Adrenal gland (tissue), 19 donors: ENCODE measurements at places on chromosomes 4 and X.

DNA sequence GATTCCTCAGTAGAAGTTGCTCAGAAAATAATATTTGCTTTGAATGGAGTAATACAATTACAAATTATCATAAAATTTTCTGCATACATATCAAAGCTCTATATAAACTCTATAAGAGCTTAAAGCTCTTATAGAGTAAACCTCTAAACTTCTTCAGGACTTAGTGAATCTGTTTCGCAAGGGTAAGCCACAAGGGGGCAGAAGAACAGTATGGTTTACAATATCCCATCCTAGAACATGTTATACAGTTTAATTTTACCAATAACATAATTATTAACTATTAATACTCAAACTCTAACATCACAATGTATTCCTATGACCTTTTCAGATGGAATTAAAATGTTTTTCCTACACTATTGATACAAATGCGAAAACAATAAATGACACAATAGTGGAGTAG lies 33.8 kb upstream of the SPANXN1 start:
- peak; percentile 19 for DNase-seq

DNA sequence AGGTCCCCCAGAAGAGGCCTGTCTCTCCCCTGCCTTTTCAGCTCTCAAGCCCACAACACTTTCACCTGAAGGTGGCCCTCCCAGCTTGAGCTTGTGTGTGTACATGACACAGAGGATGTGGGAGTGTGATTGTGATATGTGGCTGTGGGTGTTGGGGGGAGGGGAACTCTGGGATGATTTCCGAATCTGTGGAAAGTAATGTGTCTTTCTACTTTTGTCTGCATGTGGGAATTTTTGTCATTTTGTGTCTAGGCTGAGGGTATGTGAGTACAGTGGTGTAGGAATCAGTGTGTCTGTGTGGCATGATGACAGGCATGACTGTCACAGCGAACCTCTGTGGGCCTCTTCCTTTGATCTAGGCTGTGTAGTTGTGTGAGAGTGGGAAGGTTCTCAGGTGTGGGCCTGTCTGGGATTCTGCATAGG lies 6.4 kb downstream of the SYP start:
- no peak for DNase-seq

DNA sequence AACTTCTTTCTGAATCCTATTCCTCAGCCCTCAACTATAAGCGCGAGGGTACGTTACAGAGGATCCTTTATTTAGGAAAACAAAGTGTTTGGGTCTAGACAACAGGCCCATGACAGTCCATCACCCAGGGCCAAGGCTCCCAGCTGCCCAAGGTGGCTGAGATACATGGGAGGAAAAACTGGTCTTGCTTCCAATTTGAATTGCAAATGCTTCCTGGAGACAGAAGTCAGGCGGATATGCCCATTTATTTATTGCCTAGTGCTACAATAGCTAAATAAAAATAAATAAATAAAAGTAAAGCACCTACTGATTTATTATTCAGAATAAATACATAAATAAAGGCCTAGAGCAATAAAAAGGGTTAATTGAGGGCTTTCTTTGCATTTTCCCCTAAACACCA lies 248.7 kb downstream of the DHX15 start:
- DNase-seq: no peak

DNA sequence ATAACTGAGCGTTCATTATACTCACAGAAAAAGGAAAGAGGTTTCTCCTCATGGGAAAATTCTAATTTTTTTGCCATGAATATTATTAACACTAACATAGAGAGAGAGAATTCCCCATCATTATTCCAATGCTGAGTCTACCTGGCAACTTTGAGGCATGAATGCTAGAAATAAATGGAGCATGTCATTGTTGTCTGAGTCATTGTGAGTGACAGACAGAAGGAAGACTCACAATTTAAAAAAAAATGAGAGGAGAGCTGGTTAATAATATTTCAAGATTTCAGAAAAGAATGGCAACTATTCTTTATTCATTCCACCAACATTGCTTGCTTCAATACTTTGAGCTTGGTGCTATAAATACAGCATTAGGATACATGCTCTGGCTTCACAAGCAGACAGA lies 170.4 kb upstream of the HS3ST1 start:
- DNase-seq: no peak

DNA sequence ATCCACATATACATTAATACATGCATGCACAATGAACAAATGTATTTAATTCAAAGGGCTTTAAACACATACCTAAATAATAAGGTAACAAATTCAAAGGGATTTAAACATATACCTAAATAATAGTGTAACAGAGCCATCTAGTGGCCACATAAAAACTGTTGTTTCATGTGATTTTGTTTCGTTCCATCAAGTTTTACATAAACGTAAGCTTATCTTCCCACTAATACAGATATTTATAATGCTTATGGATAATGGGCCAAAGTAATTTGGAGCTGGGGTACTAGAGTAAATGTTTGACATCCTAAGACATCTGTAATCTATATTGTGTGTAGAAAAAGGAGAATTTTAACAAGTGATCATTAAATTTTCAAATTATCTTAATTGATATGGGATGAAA lies 82.3 kb downstream of the PRSS12 start:
- DNase-seq: no peak

- DNase-seq: no peak
Observed at GRCh38 chr4:155026715-155027114, 181.7 kb upstream of the NPY2R start.

GRCh38 chr4:151091047-151091446 lies 8.4 kb upstream of the RPS3A start:
- no peak for DNase-seq

DNA sequence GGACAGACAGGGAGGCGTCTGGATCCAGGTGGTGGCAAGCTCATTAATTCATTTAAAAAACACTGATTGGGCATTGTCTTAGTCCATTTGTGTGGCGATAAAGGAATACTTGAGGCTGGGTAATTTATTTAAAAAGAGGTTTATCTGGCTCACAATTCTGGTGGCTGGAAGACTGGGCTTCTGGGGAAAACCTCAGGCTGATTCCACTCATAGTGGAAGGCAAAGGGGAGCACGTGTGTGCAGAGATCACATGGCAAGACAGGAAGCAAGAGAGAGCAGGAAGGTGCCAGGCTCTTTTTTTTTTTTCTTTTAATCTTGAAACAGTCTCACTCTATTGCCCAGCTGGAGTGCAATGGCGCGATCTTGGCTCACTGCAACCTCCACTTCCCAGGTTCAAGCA lies 100.2 kb upstream of the METTL14 start:
- no peak for DNase-seq

DNA sequence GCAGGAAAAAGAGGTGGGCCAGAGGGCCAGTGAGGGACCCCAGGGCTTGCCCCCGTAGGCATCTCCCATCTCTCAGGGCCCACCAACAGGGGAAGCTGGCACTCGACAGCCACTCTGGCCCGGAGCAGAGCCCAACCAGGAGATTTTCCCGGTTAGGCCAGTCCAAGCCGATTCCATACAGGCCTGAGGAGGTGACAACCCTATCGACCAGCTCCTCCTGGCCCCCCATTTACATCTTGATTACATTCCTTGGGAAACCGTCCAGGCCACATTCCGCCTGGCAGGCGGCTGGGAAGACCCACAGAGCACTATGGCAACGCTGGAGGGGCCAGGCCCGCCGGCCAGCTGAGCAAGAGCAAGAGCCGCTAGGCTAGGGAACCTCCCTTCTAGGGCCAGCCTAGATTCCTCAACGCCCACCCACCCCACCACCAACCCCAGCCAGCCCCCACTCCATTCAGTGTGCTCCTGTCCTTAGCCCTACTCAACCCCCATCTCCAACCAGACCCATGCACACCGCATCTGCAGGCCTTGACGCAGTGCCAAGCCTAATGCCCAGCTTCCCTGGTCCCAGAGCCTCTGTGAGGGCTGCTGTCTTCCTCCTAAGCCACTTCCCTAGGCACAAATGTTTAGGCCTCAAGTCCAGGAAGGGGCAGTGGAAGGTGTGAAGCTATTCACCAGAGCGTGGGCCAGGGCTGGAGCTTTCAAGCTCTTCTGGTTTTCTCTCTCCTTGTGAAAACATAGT lies 161.2 kb downstream of the EFNB1 start:
- DNase-seq: peak; percentile 46

DNA sequence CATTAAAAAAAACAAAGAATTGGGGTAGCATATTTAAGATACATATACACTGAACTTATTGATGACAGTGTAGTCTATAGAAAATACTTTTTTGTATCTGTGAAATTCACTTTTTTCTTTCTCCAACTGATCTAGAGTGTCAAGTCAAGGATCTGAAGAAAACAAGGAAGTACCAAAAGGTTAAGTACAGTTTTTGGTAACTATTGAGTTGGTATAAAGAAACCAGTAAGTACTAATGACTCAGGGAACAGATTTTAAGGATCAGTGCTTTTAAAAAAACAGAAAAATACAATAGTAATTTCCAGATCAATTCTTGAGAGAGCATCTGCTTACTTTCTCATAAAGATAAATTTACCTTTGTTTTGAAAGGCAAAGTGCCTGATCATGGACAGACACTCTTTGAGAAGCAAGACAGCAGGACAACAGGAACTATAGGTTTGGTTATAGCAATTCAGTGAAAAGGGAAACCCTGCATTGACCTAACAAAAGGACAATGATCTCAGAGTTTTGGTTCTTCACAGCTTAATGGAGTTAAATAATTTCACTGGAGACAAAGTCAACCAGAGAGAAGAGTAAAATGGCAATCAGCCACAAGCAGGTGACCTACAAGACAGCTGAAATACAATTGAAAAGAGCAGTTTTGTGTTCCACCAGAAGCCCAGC lies 23.4 kb downstream of the TRMT10A start:
- no peak for DNase-seq

DNA sequence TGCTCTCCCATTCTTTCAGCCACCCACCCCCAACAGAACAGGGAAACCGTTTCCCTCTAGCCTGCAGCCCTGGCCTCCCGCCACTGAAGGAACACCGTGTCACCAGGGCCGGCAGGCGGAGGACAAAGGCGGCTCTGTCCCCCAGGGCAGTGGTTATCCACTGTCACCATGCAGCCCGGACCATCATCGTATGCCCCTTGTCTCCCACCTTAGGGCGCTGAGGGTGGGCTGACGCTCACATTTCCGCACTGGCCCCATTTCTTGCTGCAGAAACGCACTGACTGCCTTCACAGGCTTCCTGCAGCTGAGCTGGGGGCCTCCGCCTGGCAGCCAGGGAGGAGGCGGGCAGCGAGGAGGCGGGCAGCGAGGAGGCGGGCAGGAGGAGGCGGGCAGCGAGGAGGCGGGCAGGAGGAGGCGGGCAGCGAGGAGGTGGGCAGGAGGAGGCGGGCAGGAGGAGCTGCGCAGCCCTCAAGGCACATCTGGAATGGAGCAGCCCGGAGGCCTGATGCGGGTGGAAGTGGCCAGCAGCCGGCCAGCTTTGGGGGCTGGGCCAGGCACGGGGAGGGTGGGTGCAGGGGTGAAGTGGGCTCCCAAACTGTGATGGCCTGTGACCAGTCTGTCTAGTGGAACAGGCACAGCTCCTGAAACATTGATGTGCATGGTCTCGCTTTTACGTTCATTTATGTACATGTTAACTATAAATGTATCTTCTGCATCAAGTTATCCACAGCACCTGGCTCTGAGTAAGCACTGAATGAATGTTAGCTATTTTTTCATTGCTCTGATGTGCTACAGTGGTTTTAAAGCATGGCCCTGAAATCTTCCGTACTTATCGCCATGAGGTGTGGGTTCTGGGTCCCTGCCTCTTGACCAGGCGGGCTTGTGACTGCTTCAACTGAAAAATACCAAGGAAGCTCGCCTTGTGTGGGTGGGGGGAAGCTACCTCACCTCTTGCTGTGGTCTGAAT lies 20.6 kb upstream of the KIAA0232 start:
- DNase-seq: no peak

GRCh38 chr4:12319765-12320164 lies 891.1 kb upstream of the HS3ST1 start:
- DNase-seq: no peak

DNA sequence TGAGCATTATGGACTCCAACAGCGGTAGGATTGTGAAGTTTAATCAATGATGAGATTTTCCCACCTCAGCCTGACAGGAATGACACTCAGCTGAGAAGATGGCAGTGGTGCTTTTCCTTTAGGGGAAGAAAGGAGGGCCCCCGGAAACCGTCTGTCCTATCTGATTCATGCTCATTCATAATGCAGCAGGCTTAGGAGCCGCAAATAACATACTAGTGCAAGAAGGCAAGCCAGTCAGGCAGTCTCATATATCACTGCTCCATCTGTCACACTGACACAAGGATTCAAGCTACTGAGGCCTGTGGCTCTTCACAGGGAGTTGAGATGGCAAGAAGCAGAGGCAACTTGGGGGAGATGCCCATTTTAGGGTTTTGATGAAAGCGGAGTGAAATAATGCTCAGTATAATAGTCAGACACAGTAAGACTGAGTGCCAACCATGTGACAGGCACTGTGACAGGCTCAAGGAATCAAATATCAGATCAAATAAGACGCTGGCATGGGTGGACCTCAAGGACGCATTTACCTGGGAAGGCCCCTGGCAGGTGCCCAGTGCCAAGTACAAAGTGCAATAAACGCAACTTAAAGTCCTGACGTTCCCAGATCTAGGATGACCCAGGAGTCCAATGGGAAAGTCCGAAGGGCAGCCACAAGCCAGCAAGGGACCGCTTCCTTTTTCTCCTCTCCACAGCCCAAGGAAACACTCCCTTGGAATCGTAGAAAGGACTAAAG lies 63.4 kb downstream of the FHDC1 start:
- DNase-seq: no peak

DNA sequence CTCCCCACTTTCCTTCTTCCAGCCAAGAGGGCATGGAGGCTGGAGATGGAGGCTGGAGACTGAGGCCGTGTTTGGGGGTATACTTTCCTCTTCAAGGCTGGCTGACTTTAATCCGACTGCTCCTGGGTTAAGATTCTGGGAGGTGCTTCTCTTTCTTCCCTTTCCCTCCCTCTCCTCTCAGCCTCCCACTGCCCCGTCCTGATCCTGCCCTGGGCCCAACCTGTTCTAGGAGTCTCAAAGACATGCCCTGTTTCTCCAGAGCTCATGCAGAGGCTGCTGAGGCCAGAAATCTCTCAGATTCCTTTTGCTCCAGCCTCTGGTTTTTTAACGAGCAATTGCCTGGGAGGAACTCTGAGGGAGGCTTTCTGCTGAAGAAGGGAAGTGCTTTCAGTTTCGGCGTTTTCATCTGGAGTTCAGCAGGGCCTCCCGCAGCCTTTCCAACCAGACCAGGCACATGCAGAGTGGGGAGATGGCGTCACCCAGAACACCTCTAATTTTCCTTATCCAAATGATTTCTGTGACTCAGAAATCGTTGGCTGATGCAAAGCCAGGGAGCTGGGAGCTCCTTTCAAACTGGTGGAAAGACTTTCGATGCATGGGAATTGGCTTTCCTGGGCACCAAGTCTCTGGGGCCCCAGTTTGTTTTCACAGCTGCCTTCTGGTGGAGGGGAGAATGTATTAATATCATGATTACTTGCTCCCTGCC lies 34.5 kb upstream of the FAM9C start:
- no peak for DNase-seq

DNA sequence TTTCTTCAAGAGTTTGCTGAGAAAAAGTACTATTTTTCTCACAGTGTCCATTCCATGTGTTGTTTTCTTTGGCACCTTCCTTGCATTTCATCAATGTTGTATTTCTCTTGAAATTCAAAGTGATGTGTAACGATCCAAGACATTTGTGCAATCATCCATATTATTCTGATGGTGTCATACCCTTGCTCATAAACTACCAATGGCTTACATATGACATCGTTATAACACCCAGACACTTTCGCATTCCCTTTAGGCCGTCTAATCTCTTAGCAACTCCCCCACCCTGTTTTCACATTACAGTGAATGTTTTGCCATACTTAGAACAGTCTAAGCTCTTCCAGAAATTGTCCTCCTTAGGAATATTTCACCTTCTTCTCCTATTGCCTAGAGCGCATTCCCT lies 1779.0 kb downstream of the PCDH7 start:
- no peak for DNase-seq
